Activated CD4-positive, alpha-beta T cell treated with anti-CD3 and anti-CD28 coated beads, Interleukin-2, amount 10 ng/mL, durations not matched to agents 7 days and 5 days (primary cell): ENCODE measurements at places on chromosomes 6 and 20.

DNA sequence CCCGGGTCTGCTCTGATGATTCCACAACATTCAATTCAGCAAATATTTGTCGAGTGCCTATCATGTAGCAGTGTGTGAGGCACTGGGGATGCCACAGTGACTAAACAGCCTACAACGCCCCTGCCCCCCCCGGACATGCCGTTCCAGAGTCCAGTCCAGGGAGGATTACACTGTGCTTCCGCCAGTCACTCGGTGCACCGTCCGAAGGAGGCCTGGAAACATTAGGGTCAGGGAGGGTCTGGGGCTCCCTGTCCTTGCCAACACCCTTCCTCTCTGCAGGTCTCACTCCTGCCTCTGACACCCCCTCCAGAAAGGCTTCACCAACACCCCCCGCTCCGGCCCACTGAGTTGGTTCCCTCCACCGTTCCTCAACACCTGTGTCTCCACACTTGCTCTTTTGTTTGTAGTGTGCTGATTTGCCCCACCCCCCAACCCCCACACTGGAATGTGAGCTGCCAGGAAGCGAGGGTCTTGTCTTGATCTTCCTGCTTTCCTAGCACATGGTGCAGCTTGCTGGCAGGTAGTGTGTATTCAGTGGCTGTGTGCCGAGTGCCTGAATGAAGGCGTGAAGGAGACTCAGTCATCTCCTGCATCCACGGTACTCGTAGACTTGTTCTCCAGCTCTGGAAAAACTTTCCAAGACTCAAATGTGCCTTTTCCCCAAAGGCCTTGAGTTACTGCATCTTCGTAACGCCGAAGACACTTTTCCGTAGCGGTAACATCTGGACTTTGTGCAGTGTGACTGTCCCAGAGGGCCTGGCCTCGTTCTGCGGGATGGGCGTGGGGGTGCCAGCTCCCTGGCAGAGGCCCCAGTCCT is 150.4 kb downstream of the ZDHHC14 start:
- no peak for DNase-seq
- peaks cover 22% of the 10 kb centered on the region for H3K36me3 ChIP-seq
- no peak overlapping the region for H3K27ac ChIP-seq
- peaks cover 59% of the 10 kb centered on the region for H3K4me1 ChIP-seq

DNA sequence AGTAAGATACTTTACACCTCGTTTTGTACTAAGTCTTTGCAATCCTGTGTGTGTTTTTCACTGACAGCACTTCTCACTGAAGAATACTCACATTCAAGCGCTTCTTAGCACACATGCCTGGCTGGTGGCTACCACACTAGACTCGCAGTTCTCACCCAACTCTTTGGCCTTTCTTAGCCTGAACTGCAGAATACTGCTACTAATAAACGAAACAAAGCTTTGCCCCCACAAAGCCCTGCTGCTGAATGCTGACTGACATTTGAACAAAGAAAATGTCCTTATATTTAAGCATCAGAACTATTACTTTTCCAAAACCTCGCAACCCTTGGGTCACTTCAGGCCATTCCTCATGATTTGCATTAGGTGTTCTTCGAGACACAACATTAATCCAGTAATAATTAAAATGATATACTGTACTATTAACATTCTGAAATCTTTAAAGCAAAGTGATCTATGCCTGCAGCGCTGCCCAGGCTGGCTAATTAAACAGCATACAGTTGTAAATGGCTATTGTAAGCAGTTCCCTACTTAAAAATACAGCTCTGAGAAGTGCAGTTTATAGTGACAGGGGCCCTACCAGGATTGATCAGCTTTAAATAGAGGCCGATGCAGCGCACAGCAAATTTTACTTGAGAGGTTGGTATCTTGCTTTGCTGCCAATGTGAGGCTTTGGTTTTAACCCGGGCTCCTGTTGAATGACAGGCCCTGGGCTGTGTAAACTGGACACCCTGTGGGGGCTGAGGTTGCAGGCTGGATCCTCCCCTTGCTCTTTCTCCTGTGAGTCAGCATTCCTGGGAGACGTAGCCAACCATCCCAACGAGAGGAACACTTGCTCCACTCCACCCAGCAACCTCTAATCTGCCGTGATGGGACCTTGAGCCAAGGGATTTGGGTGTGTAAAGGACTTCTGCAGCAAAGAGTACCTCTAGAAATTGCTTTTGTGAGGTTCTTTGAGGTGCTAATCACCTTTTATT is 899.0 kb downstream of the TFAP2A start:
- H3K27ac ChIP-seq = no peak overlapping the region
- H3K27me3 ChIP-seq = no peaks in the 10 kb centered on the region
- no peaks in the 10 kb centered on the region for H3K4me1 ChIP-seq
- H3K36me3 ChIP-seq = no peaks in the 10 kb centered on the region
- DNase-seq = no peak
- H3K4me3 ChIP-seq = no peak overlapping the region

DNA sequence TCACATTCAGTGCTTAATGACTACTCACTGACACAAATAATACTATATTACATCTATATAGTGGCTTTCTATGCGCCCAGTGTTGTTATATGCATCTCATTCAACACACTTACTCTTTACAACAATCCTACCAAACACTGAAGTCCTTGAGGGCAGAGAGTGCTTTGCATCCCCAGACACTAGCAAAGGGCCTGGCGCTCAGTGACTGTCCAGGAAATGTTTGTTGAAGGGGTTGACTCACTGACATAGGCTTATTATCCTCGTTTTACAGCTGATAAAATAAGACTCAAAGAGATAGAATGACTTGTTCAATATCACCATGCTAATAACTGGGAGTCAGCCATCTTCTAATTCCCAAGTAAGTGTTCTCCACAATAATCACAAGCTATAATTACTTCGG is 163.3 kb downstream of the ARHGAP18 start:
- no peaks in the 10 kb centered on the region for H3K36me3 ChIP-seq
- H3K4me1 ChIP-seq = no peaks in the 10 kb centered on the region
- H3K27ac ChIP-seq = no peak overlapping the region
- H3K27me3 ChIP-seq = peaks cover 1% of the 10 kb centered on the region
- no peak overlapping the region for H3K4me3 ChIP-seq

DNA sequence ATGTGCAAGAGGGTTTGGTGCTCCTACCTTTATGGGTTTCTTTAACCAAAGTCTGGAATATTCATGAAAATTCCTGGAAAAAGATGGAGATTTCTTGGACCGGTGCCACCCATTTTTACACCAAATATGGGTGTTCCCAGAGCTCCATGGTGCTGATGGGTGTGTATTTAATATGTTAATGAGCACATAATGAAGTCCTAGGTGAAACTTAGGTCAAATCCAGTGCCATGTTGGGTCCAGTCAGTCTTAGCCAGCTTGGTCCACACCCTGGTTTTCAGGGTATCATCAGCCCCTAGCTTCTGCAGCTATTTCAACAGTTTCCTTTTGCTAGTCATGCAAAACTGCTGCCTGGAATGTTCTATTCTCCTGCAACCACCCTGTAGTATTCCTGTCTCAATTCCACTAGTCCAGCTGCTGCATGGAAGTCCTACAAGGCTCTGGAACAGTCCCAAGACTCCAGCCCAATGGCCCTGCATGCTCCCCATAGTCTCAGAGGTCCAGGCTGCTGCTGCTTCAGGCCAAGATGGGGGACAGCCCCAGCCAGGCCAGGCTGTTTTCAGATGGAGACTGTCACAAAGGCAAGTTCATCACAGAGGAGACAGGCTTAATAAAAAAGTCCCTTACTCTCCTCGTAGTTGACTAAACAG is 31.8 kb downstream of the CST9L start:
- H3K4me3 ChIP-seq = no peak overlapping the region
- no peak for DNase-seq
- peaks cover 10% of the 10 kb centered on the region for H3K27me3 ChIP-seq
- H3K27ac ChIP-seq = no peak overlapping the region

- H3K4me1 ChIP-seq = peaks cover 3% of the 10 kb centered on the region
- no peak overlapping the region for H3K27ac ChIP-seq
- H3K27me3 ChIP-seq = no peaks in the 10 kb centered on the region
- DNase-seq = no peak
These were observed 67.5 kb downstream of the TBC1D7 start for GRCh38 chr6:13260831-13261230.

DNA sequence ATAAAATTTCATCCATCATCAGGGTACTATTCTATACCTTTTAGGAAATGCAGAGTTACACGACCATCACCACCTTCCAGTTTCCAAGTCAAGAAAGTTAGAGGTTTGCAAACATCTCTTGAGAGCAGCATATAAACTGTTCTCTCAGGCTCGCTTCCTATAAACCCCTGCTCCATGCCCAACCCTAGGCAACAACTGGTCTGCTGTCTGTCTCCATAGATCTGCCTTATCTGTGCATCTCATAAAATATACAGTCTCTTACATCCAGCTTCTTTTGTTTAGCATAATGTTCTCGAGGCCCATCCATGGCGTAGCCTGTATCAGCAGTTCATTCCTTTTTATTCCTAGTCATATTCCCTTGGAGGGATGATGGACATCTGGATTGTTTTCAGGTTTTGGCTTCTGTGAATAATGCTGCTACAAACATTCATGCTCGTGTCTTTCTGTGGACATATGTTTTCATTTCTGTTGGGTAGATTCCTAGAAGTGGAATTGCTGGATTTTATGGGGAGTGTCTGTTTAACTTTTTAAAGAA is 6.1 kb downstream of the PTPRT start:
- H3K36me3 ChIP-seq = no peaks in the 10 kb centered on the region
- H3K27me3 ChIP-seq = peaks cover 12% of the 10 kb centered on the region
- no peak overlapping the region for H3K27ac ChIP-seq

- no peak for DNase-seq
- no peaks in the 10 kb centered on the region for H3K27me3 ChIP-seq
- H3K27ac ChIP-seq = no peak overlapping the region
- no peaks in the 10 kb centered on the region for H3K36me3 ChIP-seq
- no peaks in the 10 kb centered on the region for H3K4me1 ChIP-seq
These were observed 109.2 kb downstream of the ESR1 start for GRCh38 chr6:151916680-151917164.

DNA sequence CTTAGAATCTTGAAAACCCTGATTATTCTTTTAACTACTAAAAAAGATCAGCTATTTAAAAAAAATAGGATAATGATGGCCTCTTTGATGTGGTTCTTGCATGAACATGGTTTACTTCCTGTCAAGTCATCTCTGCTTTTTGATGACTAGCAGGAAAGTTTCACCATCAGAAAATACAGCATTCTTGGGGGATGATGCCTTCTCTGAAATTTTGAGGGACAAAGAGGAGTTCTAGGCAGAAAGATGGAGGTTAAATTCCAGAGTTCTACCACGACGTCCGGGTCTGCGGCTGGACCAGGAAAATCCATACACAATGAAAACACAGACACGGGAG is 130.4 kb downstream of the OLIG3 start:
- peak; percentile 19 for DNase-seq
- H3K27ac ChIP-seq = peak overlapping the region; percentile 55
- H3K36me3 ChIP-seq = peaks cover 2% of the 10 kb centered on the region
- peaks cover 9% of the 10 kb centered on the region for H3K27me3 ChIP-seq
- H3K4me1 ChIP-seq = peaks cover 18% of the 10 kb centered on the region
- no peak overlapping the region for H3K4me3 ChIP-seq

- DNase-seq = no peak
- no peaks in the 10 kb centered on the region for H3K36me3 ChIP-seq
- H3K27ac ChIP-seq = no peak overlapping the region
- no peak overlapping the region for H3K4me3 ChIP-seq
- peaks cover 11% of the 10 kb centered on the region for H3K4me1 ChIP-seq
These were observed 253.4 kb downstream of the HACE1 start for GRCh38 chr6:104606361-104606760.

DNA sequence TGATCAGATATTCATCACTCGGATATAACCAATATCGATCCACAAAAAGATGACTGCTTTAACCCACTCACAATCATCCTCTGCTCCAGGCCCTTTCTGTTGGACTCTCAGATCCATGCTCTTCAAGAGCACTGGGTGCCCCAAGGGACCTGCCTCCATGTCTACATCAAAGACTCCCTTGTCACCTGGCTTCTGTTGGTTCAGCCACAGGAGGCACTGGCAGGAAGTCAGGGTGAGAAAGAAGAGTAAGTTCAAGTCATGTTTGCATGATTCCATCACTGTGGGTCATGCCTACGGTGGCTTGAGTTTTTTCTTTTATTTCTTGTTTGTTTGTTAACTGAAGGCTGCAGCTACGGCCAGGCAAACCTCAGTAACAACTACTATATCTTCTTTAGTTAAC is 243.3 kb downstream of the ADGRG6 start:
- H3K4me3 ChIP-seq = no peak overlapping the region
- H3K36me3 ChIP-seq = peaks cover 5% of the 10 kb centered on the region
- no peaks in the 10 kb centered on the region for H3K27me3 ChIP-seq
